ENCODE measurements at places on chromosomes 5 and 9.

- DNase-seq = no peak
These were observed 23.3 kb upstream of the MGAT1 start for GRCh38 chr5:180825768-180826525.

GRCh38 chr9:3662671-3663070, 136.9 kb upstream of the RFX3 start:
- no peak for DNase-seq

- no peak for DNase-seq
These were observed 348.8 kb downstream of the HTR1A start for GRCh38 chr5:63613442-63613841.

- DNase-seq = no peak
These were observed 347.4 kb downstream of the NDUFS4 start for GRCh38 chr5:53907827-53908226.

All from activated T-helper 1 cell treated with Interleukin-2 at 50 U/mL for 16 hours (primary cell).